Right renal pelvis (tissue), 4 donors: ENCODE measurements at places on chromosomes 2 and 18. TPM values are rescaled to one million over a fixed set of nuclear protein-coding genes. Genes with fewer than 3 reads are reported as not detected.
A peak's percentile ranks its signal among the peaks of the same experiment; 100 is the strongest.

DNA sequence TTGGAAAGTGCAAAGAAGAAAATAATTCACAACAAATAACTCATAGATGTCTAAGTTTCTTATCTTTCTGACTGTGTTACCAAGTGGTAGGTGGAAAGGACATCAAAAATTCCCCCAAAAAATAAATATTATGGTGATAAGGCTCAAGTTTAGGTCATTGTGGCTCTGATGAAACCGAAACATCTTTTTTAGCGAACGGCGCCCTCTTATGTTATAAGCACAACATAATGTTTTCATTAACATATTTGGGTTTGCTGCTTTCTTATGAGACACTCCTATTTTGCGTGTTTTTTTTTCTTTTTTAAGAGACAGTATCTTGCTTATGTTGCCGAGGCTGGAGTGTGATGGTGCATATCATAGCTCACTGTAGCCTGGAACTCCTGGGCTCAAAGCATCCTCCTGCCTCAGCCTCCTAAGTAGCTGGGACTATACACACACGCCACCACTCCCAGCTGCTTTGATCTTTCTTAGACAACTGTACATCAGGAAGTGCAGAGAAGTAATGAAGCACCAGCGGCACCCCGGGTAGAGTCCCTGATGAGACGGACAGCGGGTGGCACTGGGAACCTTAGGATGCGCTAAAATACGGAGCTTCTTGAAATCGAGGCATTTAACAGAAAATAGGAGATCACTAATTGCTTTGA lies 38.5 kb upstream of the SLC35G4 start:
- DNase-seq = no peak

DYTN gene
- polyA plus RNA-seq = 0.04 TPM

XIRP2 gene
- polyA plus RNA-seq = 0.17 TPM

DNA sequence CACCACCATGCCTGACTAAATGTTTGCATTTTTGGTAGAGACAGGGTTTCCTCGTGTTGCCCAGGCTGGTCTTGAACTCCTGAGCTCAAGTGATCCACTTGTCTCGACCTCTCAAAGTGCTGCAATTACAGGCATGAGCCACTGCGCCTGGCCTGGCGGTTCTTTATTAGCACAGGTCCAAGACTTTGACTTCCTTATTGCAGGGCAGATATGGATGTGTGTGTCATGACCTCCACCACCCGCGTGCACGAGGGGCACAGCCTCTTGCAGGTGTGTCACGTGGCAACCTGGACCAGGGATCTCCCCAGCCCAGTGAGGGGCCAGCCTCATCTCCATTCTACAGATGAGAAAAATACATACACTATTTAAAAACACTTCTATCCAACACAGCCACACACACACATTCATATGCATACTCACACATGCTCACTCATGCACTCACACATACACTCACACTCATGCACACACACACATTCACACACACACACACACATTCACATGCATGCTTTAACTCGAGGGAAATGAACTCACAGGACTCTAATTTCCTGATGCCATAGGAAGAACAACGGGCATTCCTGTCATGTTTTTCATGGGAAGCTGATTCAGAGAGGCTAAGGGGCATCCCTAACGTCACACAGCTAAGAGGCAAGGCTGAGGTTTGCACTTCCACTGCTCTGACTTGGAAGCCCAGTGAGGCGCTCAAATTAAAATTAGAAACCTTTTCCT lies 38.8 kb downstream of the RRM2 start:
- DNase-seq = no peak

SPC25 gene
- polyA plus RNA-seq = 19.3 TPM

GRCh38 chr18:5868218-5868854 lies 27.0 kb downstream of the TMEM200C start:
- DNase-seq = peak; percentile 84

- no peak for DNase-seq
Measured at GRCh38 chr2:181672255-181673008, 7.9 kb downstream of the NEUROD1 start.

GRCh38 chr2:104043864-104044263 lies 810.1 kb upstream of the POU3F3 start:
- DNase-seq = no peak
